Stimulated activated CD4-positive, alpha-beta T cell treated with anti-CD3 and anti-CD28 coated beads, Interleukin-12 subunit alpha, Interleukin-12 subunit beta, amount 100 ng/mL, for 24 hours (primary cell): ENCODE measurements at places on chromosomes 12 and 14.
A peak's percentile ranks its signal among the peaks of the same experiment; 100 is the strongest.

DNA sequence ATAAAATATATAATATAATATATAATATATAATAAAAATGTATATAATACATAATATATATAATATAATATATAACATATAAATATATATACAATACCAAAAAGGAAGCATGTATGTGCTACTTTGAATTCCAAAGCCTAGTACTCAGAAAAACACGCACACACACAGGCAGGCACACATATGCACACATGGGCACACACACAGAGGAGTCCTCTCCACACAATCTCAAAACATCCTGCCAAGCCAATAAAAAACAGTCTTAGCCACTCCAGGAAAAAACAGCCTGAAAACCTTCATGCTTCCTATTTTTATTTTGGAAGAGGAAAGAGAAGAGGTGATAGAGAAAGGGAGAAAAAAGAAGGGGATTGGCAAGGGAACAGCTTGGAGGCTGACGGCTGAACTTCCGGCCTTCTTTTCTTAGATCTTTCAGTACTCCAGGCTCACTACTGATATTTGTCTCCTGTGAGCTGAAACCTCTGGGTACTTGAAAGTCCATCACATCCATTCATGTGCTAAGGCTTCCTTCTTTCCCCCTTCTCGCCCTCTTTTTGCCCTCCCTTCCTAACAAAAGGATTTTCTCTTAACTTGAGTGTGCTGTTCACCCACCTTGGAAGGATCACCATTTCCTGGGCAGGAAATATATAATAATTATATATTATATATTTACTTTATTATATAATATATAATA lies 394.2 kb downstream of the NUAK1 start:
- DNase-seq, result no peak

- DNase-seq, result no peak
Observed at GRCh38 chr14:61918998-61919397, 156.8 kb downstream of the SNAPC1 start.

- no peak for DNase-seq
Observed at GRCh38 chr12:75658901-75659823, 147.8 kb upstream of the KRR1 start.

GRCh38 chr12:13210236-13211190 lies 14.0 kb downstream of the EMP1 start:
- DNase-seq, result no peak

GRCh38 chr12:79532907-79533288 lies 157.9 kb downstream of the PAWR start:
- DNase-seq, result no peak

DNA sequence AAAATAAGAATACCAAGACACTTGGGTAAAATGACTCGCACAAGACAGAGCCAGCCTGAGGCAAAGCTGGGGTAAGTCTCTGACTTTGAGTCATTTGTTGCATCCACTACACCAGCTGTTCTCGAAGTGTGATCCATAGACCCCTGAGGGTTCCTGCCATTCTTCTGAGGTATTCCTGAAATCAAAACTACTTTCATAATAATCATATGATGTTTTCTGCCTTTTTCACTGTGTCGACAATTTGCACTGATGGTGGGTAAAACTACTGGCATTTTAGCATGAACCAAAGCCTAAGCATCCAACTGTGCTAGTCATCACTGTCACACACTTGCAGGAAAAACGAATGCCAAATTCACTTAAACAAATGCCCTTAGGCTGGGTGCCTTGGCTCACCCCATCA lies 135.5 kb upstream of the FUT8 start:
- DNase-seq, result no peak

DNA sequence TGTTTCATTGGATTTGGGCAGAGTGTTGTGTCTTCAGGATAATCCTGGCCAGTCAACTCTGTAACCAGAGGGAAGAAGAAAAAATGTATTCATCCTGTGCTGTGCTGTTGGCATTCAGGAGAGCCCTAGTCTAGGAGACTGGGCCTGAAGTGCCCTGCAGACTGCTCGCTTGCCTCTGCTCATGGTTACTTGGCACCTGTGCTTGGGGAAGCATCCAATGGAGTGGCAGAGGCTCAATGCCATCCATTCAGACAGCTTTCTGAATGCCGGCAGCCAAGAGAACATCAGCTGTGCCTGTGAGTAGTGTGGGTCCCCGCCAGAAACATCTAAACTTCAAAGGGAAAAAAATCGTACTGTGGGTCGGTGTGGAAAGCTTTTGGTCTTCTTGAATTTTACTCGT lies 124.2 kb downstream of the SRGAP1 start:
- no peak for DNase-seq

- DNase-seq, result no peak
Observed at GRCh38 chr12:49496417-49497360, 42.1 kb upstream of the KCNH3 start.

GRCh38 chr14:96165493-96166436 lies 38.9 kb upstream of the BDKRB2 start:
- DNase-seq, result no peak

DNA sequence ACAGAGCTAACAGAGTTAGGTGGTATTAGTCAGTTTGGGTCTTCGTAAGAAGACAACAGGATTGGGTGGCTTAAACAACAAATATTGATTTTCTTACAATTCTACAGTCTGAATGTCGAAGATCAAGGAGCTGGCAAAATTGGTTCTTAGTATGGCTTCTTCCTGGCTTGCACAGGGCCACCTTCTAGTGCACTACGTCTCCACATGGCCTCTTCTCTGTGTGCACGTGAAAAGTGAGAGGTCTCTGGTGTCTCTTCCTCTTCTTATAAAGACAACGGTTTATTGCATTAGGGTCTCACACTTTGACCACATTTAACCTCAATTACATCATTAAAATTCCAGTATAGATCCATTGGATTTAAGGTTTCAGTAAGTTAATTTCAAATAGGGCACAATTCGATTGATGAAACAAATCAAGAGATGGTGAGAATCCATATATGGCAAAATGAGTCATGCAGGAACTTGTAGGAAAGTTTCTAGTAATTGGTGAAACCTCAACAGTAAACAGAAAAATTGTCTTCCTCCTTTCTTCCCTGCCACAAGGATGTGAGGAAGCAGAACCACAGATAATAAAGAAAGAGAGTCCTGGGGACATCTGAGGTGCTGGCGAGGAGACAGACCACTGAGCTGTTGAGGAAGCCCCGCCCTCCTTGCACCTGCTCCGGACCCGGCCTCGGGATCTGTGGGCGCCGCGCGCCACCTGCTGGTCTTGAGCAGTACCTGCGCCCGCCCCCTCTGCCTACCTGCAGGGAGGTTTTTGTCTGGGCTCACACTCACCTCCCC lies 846.7 kb downstream of the TMEM121 start:
- DNase-seq, result peak; percentile 78
